ENCODE measurements at places on chromosomes 12 and 14. TPM values are rescaled to one million over a fixed set of nuclear protein-coding genes. Genes with fewer than 3 reads are reported as not detected.

ERP27 gene
- 5.8 TPM for total RNA-seq

OTOGL gene
- 0.09 TPM for total RNA-seq

GDF3 gene
- not detected for total RNA-seq

STRN3 gene
- 41.4 TPM for total RNA-seq

CYP27B1 gene
- 1.6 TPM for total RNA-seq

TAS2R43 gene
- total RNA-seq = 0.84 TPM

CACNA1C gene
- total RNA-seq = 0.37 TPM

ACSS3 gene
- total RNA-seq = 94.3 TPM

MUCL1 gene
- not detected for total RNA-seq

TAS2R19 gene
- total RNA-seq = 2.1 TPM

SERPINA12 gene
- not detected for total RNA-seq

CNPY2 gene
- total RNA-seq = 24.6 TPM

FLVCR2 gene
- 8.7 TPM for total RNA-seq

SGPP1 gene
- total RNA-seq = 17.6 TPM

TMEM253 gene
- 0.25 TPM for total RNA-seq

ADCY4 gene
- 2.2 TPM for total RNA-seq

DPPA3 gene
- not detected for total RNA-seq

FGF23 gene
- 0.47 TPM for total RNA-seq

PLEKHG3 gene
- total RNA-seq = 14.7 TPM

CACNB3 gene
- 1.9 TPM for total RNA-seq

AMN gene
- 51.2 TPM for total RNA-seq

MMP14 gene
- 8.4 TPM for total RNA-seq

LHX5 gene
- total RNA-seq = not detected

RASSF8 gene
- total RNA-seq = 9.4 TPM

RNASE7 gene
- 0.33 TPM for total RNA-seq

SOAT2 gene
- total RNA-seq = 9.4 TPM

FGF6 gene
- not detected for total RNA-seq

CCDC196 gene
- 5.4 TPM for total RNA-seq

GDF11 gene
- total RNA-seq = 5.0 TPM

HOXC12 gene
- total RNA-seq = not detected

TBX3 gene
- 23.0 TPM for total RNA-seq

TNFAIP2 gene
- 25.0 TPM for total RNA-seq

NXPH4 gene
- not detected for total RNA-seq

ANG gene
- 1,589 TPM for total RNA-seq

PLXNC1 gene
- 12.0 TPM for total RNA-seq

OVCH1 gene
- not detected for total RNA-seq

LIMA1 gene
- total RNA-seq = 17.5 TPM

MANSC4 gene
- total RNA-seq = not detected

PCNX4 gene
- total RNA-seq = 20.8 TPM

MAP1LC3B2 gene
- not detected for total RNA-seq

PPFIA2 gene
- 0.50 TPM for total RNA-seq

SMOC1 gene
- 43.7 TPM for total RNA-seq

KCNA5 gene
- 0.42 TPM for total RNA-seq

IFNG-AS1 gene
- total RNA-seq = not detected

KLHL33 gene
- total RNA-seq = 0.17 TPM

ARHGEF40 gene
- total RNA-seq = 42.5 TPM

BMAL2 gene
- total RNA-seq = 1.7 TPM

TM7SF3 gene
- 54.3 TPM for total RNA-seq

NANOG gene
- total RNA-seq = 0.17 TPM

HOXC6 gene
- not detected for total RNA-seq

C12orf54 gene
- not detected for total RNA-seq

NFATC4 gene
- total RNA-seq = 1.4 TPM

All from liver (tissue), 10 donors.